ENCODE measurements at places on chromosomes 4 and X.

DNA sequence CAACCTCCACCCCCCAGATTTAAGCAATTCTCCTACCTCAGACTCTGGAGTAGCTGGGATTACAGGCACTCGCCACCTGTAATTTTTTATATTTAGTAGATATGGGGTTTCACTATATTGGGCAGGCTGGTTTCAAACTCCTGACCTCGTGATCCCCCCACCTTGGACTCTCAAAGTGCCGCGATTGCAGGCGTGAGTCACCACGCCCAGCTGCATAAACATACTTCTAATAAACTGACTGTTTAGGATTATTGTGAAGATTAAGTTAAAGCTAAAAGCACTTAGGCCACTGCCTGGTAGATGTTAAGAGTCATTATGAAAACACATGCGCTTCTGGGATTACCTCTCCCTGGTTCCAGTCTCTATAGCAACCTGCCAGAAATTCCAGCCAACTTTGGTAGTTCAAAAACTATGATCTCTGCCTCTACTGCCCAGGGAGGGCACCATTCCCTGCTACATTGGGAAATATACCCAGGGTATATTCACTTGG lies 30.2 kb upstream of the GRIA3 start:
- DNase-seq: no peak

GRCh38 chr4:73450398-73451004 lies 14.5 kb downstream of the AFP start:
- DNase-seq: no peak

DNA sequence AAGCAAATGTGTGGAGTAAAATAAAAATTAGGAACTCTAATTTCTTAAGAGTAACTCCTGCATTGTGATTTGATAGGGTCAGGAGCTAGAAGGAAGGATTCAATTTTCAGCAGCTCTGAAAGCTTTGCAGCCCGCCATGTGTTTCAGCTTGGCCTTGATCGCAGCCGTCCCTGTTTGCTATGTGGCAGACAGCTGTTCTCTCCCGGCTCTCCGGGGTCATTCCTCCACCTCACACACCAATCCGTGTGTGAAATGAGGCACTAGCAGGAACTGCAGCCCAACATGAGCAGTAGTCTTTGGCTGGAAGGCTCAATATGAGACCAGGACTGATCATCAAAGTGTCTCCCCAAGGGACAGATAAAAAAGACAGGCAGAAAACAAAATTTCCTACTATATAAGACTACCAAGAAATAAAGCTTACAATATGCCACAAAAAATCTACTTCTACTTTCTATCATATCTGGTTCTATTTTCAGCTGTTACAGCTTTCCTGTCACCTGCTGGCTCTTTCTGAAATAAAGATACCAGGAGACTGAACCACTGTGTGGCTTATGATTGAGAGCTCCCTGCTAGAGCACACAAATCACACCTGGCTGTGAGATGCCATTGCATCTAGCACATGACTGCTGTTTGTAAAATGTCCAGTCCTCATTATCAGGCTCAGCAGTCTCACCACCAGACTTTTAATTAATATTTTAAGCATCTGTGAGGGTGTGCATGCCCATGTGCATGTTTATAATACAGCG lies 44.1 kb upstream of the SEC24B start:
- no peak for DNase-seq

DNA sequence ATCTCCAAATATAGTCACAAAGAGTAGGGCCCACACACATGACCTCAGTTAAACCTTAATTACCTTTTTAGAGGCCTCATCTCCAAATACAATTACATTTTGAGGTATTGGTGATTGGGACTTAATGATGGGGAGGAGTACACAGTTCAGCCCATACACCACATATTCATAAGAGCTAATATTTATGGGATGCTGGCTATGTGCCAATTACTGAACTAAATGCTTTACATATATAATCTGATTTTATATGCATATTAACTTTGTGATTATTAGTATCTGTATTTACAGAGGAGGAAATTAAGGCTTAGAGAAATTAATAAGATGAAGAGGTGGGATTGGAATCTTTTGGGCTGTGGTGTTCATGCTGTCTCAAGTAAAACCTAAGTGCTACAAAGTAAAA lies 17.8 kb downstream of the SMARCAD1 start:
- no peak for DNase-seq

DNA sequence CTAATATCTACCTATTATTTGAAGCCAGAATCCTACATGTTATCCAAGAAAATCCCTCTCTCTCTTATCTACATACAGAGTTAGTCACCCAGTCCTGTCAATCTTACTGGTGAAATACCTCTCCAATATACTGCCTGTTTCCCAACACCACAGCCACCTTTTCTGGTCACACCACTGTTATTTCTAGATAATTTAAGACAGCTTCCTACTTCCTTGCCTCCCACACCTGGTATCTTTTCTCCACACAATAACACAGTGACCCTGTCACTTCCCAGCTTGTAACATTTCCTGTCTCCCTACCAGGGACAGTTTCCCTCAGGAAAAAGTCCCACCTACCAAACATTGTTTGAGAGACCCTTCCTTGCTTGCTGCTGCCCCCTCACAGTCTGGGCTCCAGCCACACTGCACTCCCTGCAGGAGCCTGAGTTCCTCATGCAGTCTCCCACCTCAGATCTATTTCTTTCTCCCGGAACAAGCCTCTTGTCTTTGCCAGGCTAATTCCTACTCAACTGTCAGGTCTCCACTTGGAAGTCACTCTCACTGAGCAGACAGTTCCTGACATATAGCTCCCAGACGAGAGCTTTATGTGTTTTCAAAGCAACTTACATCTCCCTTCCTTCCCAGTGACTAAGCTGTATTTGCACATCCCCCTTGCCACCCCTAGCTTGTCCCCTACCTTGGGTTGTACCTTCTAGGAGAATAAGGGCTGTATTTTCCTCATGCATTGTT lies 73.6 kb upstream of the QRFPR start:
- no peak for DNase-seq

All from stimulated activated CD8-positive, alpha-beta memory T cell treated with anti-CD3 and anti-CD28 coated beads, Interleukin-4, amount 100 ng/mL, for 48 hours (primary cell).